ENCODE measurements at places on chromosomes 4 and X.

- DNase-seq, result no peak
Observed at GRCh38 chr4:148514581-148514980, 72.4 kb upstream of the NR3C2 start.

- DNase-seq, result no peak
Observed at GRCh38 chr4:30330894-30331652, 389.1 kb upstream of the PCDH7 start.

DNA sequence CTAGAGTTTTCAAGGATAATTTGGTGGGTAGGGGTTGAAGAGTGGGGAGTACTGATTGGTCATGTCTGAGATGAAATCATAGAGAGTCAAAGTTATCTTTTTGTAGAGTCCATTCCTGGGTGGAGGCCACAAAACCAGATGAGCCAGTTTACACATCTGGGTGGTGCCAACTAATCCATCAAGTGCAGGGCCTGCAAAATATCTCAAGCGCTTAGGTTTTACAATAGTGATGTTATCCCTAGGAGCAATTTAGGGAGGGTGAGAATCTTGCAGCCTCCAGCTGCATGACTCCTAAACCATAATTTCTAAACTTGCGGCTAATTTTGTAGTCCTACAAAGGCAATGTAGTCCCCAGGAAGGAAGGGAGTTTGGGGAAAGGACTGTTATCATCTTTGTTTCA lies 988.3 kb upstream of the LCORL start:
- DNase-seq, result no peak

- DNase-seq, result no peak
Observed at GRCh38 chr4:23324021-23324690, 565.7 kb downstream of the PPARGC1A start.

- no peak for DNase-seq
Observed at GRCh38 chr4:106287353-106287969, 28.5 kb downstream of the TBCK start.

DNA sequence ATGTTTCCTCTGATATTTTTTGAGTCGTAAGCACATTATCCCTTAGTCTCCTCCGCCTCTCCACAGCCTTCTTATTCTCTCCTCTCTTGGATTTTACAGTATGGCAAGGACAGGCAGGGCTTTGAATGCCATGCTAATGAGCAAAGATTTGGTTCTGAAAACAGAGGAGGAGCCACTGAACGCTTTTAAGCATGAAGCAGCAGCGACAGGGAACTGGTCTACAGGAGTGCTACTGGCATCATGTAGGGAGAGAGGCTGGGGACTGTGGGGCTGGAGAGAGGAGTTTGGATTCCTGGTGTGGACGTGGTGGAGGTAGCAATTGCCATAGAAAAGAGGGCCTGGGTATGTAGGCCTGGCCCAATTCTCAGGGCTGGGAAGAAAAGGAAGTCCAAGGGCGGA lies 4.6 kb upstream of the CD99L2 start:
- no peak for DNase-seq

DNA sequence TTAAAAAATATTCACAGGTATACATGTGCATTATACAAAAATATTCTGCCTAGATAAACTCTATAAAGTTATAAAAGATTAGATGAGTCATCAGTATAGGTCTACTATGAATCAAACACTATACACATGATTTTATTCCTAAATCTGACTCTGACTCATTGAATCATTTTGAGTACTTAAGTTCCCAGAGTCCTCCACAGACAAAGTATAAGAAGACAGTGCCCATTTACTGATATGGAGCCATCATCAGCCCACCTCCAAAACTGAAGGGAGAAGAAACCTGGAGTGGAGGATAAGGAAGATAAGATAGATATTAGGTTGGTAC lies 28.7 kb upstream of the ANTXR2 start:
- no peak for DNase-seq

- no peak for DNase-seq
Observed at GRCh38 chr4:16707874-16708273, 190.6 kb downstream of the LDB2 start.

GRCh38 chr4:171676555-171677215 lies 136.5 kb upstream of the GALNTL6 start:
- DNase-seq, result no peak
